NB4 (cell line): ENCODE measurements at places on chromosomes 4 and X.

DNA sequence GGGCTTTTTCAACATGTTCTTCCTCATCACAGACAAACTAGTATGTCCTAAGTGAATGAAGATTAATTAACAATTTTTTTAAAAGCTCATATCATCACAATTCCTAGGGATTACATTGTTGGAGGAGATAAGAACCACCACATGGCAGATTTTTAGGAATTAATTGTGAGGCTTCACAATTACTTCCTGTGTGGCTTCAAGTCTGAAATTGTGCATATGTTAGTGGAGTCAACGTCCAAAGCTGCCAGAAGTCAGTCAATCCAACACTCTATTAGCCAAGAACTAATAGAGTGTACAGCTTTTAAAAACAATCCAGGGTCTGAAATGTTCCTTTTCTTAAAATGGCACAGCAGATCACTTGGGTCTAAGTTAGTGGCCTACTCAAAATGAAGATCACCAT is 49.3 kb upstream of the C1QTNF7 start:
- DNase-seq = no peak

DNA sequence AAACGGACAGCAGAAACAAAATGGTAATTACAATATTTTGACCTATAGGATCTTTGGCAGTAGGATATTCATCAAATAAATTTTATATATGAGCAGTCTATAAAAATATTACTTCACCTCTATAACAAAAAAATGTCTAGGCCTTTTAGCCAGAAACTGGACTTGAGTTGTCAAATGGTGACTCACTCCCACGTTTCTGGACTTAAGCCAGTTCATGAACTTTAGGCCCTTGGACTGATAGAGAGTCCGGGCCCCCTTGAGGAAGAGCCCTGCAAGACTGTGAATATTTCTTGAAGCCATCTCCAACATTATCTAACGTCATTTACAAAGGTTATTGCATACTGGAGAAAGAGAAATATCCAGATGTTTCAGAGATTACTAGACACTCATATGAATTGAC is 106.8 kb upstream of the FAM47A start:
- no peak for DNase-seq

- DNase-seq = no peak
Observed at GRCh38 chrX:7343181-7343580, 195.2 kb upstream of the PUDP start.

- peak; percentile 94 for DNase-seq
Observed at GRCh38 chrX:129781134-129781672, 1.5 kb downstream of the SASH3 start.

DNA sequence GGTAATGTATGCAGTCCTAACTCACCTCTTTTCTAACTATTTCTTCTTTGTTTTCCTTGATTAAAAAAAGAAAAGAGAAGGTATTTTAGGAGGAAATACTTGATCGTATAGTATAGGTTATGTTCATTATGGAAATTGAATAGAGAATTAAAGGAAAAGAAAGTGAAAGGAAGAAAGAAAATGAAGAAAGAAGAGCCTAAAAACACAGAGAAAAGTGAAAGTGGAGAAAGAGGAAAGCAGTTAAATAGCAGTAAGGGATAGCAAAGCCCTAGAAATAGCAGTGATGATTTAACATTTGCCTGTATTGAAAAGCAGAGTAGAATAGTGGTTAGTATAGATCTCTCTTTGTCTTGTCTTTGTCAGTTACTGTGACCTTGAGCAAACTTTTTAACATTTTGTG is 37.0 kb downstream of the MRPL1 start:
- DNase-seq = no peak

DNA sequence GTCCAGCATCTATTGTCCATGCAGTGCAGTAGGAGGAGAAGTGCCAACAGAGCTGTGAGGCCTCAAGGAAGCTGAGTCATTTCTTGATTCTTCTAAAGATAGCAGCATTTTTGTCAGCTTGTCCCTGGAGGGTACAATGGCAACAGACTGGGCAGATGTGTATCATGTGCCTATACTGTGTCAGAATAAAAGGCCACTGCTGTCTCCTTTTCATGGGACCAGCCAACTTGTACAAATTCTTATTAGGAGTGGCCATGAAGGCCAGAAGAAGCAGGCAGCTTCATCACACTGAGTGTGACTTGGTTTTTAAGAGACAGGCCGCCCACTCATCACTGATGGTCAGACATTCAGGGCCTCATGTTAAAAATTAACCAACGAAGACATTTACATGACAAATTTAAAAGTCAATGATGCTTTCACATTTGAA is 185.0 kb upstream of the FAM241A start:
- peak; percentile 82 for DNase-seq
